ENCODE measurements at places on chromosomes 16 and 17.

DNA sequence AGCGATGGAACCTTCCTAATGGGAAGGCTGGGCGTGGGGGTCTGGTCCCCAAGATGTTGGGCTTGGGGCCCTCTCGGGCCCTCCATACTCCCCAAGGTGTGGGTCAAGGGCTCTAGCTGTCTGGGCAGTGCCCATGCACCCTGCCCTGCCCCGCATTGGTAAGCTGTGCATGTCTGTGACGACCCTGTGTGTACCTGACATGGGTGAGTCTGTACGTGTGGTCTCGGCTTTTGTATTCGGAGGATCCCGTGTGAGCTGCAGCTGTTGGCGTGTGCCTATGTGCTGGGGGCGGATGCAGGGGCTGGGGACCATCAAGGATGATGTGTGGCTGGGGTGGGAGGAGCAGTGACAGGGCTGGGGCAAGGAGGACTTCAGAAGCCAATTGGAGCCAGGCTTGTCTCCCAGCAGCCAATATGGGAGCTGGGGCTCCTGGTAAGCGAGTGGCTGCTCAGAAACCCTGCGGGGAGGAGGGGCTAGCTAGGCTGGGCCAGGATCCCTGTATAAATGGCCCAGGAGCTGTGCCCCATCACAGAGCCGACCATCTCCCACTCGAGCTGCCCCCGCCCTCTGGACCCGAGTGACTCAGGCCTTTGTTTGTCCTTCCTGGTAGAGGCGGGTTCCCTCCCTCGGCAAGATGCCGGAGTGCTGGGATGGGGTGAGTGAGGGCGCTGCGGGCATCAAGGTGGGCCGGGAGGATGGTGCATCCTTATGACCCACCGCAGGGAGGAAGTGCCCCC is at the start of gene NDRG4:
Gene NDRG4 (plus strand): TSS at position 529 of the 737 bp plus-strand sequence. CDS start 106 bp downstream, at position 635.
- no peak for DNase-seq

DNA sequence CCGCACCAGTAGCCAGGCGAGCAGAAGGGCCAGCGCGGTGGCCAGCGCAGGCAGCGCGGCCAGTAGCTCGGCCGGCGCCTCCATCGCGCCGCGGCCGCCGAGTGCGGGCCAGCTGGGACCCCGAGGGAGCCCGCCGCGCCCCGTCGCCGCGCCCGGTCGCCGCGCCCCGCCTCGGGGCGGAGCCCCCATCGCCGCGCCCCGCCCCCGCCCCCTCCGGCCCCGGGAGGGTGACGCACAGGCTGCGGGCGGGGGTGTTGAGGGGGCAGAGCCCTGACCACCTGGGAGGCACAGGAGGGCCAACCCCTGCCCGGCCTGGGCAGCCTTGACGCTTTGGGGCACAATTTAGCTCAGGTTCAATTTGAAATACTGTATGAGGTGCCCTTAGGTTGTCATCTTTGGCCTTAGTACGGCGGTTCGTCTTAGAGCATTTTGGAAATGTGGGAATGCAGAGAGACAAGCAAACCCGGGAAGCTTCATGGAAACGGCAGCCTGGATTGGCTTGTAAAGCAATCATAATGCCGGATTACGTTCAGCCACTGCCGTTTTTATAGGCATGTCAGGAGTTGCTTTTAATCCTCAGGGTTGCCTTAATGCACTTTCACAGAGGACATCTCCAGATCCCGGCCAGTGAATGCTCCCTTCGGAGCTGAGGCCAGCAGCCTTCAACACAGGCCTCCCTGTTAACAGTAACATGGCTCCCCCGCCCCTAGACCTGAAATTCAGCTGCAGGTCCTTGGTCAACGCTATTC is at the start of gene MXRA7:
Gene MXRA7 (minus strand): TSS at position 103 of the 749 bp plus-strand sequence. CDS start 19 bp downstream, at position 84.
- peak; percentile 54 for DNase-seq

DNA sequence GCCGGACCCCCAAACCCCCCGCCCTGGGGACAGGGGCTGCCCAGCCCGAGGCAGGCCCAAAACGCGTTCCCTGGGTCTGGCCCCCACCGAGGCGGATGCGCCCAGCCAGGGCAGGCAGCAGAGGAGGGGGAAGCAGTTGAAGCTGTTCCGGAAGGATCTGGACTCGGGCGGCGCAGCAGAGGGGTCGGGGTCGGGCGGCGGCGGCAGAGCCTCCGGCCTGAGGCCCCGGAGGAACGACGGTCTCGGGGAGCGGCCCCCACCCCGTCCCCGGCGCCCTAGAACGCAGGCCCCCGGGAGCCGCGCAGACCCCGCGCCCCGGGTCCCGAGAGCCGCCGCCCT is 22.9 kb upstream of the ZFPM1 start:
- DNase-seq = no peak

GRCh38 chr16:76118344-76118743 is 158.9 kb upstream of the CNTNAP4 start:
- no peak for DNase-seq

GRCh38 chr17:16155536-16155935 is 59.8 kb downstream of the NCOR1 start:
- no peak for DNase-seq

DNA sequence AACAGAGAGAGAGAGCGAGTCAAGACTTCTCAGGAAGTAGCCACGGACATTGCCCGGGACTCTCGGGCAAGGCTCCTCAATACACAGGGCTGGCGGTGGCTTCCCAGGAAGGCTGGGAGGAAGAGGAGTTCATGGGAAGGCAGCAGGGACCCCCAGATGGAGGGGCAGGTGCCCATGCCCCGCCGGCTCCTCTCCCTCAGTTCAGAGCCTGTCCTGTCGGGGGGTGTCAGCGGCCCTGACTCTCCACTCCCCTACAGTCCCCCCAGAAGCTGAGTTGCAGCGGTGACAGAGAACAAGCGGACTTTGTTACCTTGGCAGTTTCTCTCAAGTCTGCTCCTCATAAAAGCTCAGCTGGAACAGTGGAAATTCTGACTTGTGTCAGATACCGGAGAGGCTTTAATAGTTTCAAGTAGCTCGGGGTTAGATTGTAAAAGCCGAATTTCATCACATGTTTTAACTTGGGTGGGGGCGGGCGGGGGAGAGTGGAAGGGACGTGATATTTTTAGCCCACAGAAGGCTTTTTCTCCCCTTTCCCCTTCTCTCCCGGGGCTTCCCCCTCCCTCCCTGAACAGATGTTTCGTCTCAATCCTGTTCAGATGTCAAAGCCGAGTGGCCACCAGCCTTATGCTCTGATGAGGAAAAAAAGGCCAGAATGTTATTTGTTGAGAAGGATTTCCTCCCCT is 65.2 kb downstream of the NKD1 start:
- no peak for DNase-seq

- DNase-seq = no peak
Measured at GRCh38 chr17:43671031-43671692, 9.4 kb upstream of the MEOX1 start.

DNA sequence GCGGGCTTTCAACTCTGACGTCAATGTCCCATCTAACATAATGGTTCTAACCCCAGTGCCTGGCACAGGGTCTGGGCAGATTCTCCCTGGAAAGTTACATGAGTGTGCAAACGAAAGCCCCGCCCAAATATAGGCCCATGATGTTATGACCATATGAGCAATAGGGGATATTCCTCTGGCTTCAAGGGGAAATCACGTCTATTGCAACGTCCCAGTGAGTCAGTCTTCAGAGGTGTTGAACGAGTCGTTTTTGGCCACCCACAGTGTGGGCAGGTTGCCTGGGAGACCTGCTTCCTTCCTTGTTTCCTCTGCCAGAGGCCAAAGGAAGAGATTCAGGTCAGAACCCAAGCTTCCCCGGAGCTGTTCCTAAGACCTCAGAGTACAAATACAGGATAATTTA is 30.3 kb downstream of the PIK3R5 start:
- no peak for DNase-seq

- no peak for DNase-seq
Measured at GRCh38 chr16:50309527-50310307, 43.4 kb downstream of the ADCY7 start.

DNA sequence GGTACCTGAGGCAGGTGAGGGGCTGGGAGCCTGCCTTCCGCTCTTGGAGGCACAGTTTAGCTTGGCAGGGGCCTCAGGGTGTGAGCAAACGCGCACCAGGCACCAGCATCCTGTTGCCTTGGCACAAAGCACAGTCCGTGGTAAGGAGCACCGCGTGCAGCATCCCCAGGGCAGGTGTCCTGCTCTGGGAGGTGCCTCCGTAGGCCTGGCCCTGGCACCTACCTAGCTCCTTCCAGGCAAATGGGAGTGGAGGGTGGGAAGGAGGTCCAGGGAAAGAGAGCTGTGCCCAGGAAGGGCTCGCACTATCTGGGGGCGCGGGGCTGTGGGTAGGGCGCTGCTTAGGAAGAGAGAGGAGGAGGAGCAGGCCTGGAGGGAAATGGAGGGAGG is 3.1 kb upstream of the GSE1 start:
- no peak for DNase-seq

DNA sequence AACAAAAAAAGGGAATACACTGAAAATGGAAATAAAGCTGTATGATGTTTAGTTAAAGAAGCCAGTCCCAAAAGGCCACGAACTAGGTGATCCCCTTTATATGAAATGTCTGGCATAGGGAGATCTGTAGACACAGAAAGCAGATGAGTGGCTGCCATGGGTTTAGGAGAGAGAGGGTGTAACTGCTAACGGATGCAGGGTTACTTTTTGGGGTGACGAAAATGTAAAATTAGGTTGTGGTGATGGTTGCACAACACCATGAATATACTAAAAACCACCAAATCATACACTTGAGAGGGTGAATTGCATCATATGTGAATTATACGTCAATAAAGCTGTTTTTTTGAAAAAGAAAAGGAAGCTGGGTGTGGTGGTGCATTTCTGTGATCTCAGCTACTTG is 99.6 kb downstream of the ADCY9 start:
- DNase-seq = no peak

DNA sequence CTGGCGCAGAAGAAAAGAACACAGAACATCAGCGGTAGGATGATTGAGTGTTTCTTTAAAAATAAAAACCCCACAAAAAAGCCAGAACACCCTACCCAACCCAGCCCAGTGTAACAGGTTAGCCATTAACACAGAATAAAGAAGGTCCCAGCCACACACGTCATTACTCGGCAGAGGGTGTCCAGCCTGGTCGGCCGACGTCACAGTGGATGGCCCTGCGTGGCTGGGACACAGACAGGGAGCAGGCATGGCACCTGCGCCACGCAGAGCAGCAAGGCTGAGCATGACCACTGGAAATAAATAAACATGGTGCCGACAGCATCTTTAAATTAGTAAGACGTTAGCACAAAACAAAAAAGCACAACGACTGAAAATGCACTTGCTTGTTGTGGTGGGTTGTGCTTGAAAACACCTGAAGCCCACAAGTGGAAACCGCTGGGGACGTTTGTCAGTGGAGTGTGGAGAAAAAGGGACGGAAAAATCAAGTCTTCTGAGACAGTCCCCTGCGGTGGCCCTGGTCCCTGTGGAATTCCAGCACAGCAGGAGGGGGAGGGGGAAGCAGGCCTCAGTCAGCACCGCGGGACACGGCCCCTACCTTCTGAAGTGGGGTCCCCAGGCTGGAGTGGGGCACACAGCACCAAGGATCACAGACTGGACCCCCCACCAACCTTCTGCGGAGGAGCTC is 39.2 kb downstream of the SLC7A5 start:
- no peak for DNase-seq

All from activated naive CD4-positive, alpha-beta T cell (primary cell).